ENCODE measurements at places on chromosomes 3 and 15.

GRCh38 chr3:47747558-47747957 lies 34.1 kb downstream of the SMARCC1 start:
- no peak for DNase-seq

GRCh38 chr3:6097556-6097955 lies 763.4 kb upstream of the GRM7 start:
- DNase-seq = no peak

DNA sequence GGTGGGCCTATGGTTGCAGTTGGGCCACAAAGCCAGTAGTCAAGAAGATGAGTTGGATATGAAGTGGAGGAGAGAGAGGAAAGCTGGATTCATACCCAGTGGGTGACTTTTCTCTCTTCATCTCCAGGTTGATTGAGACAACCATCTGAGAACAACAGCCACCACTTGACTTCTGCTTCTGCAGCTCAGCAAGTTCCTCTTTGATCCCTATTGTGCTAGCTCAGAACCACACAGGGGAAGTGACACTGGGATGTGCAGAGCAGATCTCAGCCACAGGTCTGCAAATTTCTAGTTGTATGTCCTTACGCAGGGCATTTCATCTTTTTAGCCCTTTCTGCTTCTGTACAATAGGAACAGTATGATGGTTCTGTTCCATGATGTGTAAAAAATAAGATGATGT lies 459.2 kb upstream of the ARRDC4 start:
- DNase-seq = no peak

- peak; percentile 51 for DNase-seq
Measured at GRCh38 chr15:79981831-79982455, 10.9 kb upstream of the BCL2A1 start.

DNA sequence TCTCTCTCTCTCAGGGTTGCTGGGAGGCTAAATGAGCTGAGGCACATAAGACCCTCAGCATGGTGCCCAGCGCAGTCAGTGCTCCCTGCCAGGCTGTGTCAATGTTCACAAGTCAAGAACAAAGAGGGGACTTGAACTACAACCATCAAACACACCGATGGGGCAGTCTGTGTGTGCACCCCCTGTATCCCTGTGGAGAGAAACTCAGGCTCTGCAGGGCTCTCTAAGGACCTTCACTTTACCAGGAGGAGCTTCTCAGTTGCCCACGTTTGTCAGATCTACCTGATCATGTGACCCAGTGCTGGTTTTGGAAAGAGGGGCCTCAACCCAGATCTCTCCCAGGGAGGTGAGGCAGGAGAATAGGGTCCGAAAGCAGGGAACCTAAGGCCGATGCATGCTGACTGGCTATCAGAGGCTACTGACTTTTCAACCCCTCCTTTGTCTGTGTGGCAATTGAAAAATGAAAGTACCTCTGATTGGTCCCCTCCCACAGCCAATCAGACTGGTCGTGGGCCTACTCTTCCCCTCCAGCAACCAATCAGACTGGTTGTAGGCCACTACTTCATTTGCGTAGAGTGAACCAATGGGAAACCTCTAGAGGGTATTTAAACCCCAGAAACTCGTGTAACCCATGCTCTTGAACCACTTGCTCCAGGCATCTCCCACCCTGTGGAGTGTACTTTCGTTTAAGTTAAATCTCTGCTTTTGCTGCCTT lies 34.0 kb downstream of the RHCG start:
- no peak for DNase-seq

- no peak for DNase-seq
Measured at GRCh38 chr3:31022716-31023115, 128.3 kb upstream of the GADL1 start.

- DNase-seq = no peak
Measured at GRCh38 chr3:178203165-178203564, 333.1 kb upstream of the KCNMB2 start.

- DNase-seq = no peak
Measured at GRCh38 chr15:100230784-100231183, 111.0 kb downstream of the ADAMTS17 start.

DNA sequence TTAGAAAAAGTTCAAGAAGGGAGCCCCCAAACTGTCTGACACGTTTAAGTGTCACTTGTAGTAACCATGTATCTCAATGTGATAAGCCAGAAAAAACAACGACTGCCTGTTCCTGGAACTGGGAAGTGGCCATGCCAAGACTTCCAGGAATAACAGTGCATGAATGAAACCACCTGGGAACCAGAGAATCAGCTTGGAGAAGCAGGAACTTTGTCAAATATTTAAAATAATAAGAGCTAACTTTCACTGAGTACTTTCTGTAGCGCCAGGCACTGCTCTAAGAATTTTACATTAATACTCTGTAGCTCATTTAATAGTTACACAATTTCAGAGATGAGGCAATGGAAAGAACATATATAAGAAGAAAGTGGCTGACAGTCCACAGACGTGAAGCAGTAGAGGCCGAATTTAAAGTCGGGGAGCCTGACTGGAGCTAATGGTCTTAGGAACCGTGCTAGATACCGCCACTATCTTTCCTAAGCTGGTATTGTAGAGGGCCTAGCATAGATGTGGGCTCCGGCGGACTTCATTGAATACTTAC lies 876 bp downstream of the PLSCR1 start:
- DNase-seq = no peak

DNA sequence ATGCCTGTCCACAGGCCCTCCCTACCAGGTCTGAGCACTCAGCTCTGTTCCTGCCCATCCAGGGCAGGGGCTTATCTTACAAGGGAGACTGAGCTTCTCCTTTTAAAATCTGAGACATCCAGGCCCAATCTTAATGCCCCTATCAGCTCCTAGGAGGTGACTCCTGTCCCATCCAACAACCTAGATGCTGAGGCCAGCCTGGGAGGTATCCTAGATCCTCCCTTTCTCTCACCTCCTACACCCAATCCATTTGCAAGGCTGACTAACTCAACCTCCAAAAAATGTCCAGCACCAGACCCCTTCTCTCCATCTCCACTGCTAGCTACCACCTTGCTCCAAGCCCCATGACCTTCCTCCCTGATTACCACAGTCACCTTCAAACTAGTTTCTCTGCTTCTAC lies 17.4 kb downstream of the LHFPL4 start:
- DNase-seq = no peak

GRCh38 chr3:65706301-65706700 lies 332.4 kb downstream of the MAGI1 start:
- no peak for DNase-seq

DNA sequence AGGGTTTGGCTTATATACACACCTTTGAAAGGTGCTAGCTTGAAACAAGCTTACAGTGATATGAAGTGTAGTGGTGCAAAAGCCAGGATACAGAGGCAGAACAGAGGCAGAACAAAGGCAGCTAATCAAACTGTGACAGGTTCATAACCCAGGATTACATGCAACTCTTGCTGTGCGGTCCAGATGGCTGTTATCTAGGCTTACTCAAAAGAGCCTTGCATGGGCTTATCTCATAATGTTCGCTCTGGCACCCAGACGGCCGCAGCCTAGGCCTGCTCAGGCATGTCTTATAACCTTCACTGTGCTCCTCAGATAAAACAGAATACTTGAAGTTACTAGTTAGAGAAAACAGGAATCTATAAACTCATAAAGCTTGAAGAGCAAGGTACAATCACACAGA lies 22.8 kb upstream of the NOX5 start:
- DNase-seq = no peak

DNA sequence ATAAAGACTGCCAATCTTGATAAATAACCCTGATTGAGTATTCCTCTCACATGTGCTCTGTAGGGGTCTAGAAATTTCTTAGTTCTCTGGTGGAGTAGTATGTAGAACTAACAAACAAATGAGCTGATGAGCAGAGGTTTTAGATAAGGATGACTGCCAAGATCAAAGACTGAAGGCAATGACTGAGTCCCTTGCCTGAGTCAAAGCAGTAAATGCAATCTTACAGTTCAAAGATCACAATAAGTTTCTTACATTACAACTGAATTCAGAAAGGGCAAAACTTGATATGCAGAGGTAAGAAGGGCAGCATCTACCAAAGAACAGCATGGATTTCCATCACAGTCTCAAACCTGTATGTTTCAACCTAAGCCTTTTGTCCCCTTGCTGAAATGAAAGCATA lies 172.2 kb upstream of the POU1F1 start:
- no peak for DNase-seq

DNA sequence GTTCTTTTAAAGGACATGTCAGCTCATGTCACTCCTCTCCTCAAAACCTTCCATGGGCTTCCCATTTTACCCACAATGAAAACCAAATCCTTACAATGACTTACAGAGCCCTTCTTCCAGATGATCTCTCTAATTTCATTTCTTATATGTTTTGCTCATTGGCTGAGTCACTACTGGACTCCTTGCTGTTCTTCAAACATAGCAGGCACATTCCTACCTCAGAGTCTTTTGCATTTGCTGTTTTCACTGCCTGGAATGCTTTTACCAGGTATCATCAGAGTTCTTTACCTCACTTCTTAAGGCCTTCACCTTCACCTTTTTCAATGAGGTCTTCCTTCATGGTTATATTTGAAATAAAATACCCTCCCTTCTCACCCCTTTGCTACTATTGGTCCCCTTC lies 57.3 kb downstream of the NECTIN3 start:
- DNase-seq = no peak

DNA sequence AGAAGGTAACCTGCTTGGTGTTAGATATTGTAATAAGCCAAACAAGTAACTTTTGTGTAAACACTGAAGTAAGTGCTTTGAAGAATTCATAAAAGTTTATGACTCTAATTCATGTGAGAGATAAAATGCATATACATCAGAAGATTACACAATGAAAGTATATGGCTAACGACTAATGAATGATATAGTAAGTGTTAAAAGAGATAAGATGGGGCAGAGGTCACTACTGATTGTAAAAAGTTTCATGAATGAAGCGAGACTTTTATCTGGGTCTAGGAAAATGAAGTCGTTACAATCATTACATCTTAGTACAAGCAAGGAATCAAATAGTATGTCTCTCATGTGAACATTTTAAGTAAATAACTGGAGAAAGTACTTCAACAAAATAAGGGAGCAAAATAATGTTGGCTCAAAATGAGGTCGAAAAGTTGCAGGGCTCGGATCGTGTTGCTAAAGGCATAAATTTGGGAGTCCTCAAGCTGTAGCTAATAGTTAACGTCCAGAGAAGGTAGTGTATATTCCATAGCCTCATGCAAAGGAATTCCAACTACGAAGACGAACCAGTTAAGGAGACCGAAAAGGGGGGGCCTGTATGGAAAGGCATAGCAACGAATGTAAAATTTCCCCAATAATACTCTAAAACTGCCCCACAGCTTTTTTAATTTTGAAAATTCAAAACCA lies 984 bp upstream of the DUT start:
- DNase-seq = no peak

- DNase-seq = no peak
Measured at GRCh38 chr3:3771094-3771493, 28.1 kb upstream of the LRRN1 start.

DNA sequence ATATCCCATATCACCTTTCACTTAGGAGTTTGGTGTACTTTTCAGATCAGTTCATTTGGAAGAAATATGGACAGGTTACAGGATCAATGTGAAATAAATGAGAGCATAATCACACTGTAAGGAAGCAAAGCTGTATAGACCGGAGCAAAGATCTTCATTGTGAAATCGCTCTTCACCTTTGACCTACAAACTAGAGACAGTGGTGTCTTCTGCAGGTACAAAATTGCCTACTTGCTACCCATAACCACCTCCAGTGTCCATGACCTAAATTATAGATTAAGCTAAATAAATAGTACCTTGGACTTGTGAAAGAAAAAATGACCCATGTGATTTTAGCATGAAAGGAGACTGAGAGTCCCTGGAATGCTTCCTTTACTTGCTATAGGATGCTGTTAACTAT lies 379.5 kb upstream of the SUCLG2 start:
- DNase-seq = no peak

GRCh38 chr3:116663161-116664110 lies 46.1 kb upstream of the TUSC7 start:
- DNase-seq = no peak

GRCh38 chr15:27170851-27171250 lies 199.9 kb downstream of the GABRG3 start:
- DNase-seq = no peak

GRCh38 chr15:34329006-34329405 lies 8.6 kb downstream of the SLC12A6 start:
- DNase-seq = no peak

DNA sequence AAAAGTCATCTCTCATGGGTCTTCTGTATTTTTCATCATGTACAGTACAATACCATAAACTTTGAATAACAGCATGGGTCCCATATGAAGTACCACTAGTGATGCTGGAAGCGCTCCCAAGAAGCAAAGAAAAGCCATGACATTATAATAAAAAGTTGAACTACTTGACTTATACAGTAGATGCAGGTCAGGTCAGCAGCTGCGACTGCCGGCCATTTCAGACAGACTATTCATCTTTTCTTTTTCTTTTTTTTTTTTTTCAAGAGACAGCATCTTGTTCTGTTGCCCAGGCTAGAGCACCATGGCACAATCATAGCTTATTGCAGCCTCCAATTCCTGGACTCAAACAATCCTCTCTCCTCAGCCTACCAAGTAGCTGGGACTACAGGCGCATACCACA lies 10.2 kb downstream of the RAF1 start:
- DNase-seq = no peak

Measured in GM10248 (cell line).